Hair follicle dermal papilla cell (primary cell): ENCODE measurements at places on chromosomes 12 and 14. TPM values are rescaled to one million over a fixed set of nuclear protein-coding genes. Genes with fewer than 3 reads are reported as not detected.

The MAP4K5 gene
- 151 and 182 TPM in 2 replicates for total RNA-seq

The STYK1 gene
- total RNA-seq, result 2.3 and 4.9 TPM in 2 replicates

The CLEC4D gene
- not detected in 2 replicates for total RNA-seq

The PLEKHG7 gene
- total RNA-seq, result not detected in 2 replicates

The RNASE9 gene
- total RNA-seq, result not detected in 2 replicates

The ACSM4 gene
- not detected in 2 replicates for total RNA-seq

The ZNF891 gene
- total RNA-seq, result 0.85 and 1.3 TPM in 2 replicates

The MYBPC1 gene
- total RNA-seq, result not detected in 2 replicates

The CPNE6 gene
- not detected in 2 replicates for total RNA-seq

The CMTM5 gene
- 0.32 and 0.49 TPM in 2 replicates for total RNA-seq

The TRPV4 gene
- 1.5 and 1.8 TPM in 2 replicates for total RNA-seq
